Hepatocyte (in vitro differentiated cells): ENCODE measurements at places on chromosomes 5 and 9. TPM values are rescaled to one million over a fixed set of nuclear protein-coding genes. Genes with fewer than 3 reads are reported as not detected.

The GRM6 gene
- total RNA-seq, result not detected in 2 replicates

The C9 gene
- total RNA-seq, result 0.47 and 0.76 TPM in 2 replicates

The ANKRD31 gene
- total RNA-seq, result 0.47 and 0.60 TPM in 2 replicates

The TIFAB gene
- not detected in 2 replicates for total RNA-seq

The LYSMD3 gene
- 29.8 and 30.6 TPM in 2 replicates for total RNA-seq

The FOXI1 gene
- total RNA-seq, result not detected in 2 replicates

The SLC34A3 gene
- 1.8 and 2.7 TPM in 2 replicates for total RNA-seq

The TNFSF8 gene
- total RNA-seq, result not detected in 2 replicates

The FAM78A gene
- total RNA-seq, result 0.27 and 0.52 TPM in 2 replicates

The OR13C8 gene
- total RNA-seq, result not detected in 2 replicates

The PLPP6 gene
- total RNA-seq, result 28.1 and 32.1 TPM in 2 replicates

The GABRA6 gene
- not detected in 2 replicates for total RNA-seq

The DMRT3 gene
- total RNA-seq, result not detected in 2 replicates

DNA sequence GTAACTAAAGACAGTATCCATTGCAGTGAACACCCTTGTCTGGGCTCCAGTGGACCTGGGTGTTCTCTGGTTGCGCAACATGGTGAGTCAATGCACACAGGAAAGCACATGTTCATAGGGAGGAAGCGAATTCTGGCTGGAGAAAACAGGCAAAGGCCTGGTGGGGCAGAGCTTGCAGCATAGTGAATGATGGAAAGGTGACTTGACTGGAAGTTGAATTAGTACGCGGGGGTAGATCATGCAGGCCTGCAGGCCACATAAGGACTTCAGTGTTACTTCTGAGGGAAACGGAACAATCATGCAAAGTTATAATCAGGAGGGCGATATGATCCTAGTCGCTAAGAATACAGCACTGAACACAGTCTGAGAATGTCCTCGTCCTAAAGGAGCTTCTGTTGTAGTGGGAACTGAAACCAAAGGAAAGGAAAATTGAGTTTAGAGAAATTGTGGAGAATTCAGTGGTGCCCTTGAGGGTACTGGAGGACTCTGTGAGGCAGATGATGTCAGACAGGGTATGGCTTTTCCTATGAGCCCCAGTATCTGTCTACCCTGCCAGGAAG is 71.9 kb upstream of the RANBP3L start:
- DNase-seq, result peak; percentile 64

- no peak for DNase-seq
These were observed at the start of gene PCDHGA2 for GRCh38 chr5:141338538-141339306. Gene PCDHGA2, plus strand, starts transcription at chr5:141338760.

DNA sequence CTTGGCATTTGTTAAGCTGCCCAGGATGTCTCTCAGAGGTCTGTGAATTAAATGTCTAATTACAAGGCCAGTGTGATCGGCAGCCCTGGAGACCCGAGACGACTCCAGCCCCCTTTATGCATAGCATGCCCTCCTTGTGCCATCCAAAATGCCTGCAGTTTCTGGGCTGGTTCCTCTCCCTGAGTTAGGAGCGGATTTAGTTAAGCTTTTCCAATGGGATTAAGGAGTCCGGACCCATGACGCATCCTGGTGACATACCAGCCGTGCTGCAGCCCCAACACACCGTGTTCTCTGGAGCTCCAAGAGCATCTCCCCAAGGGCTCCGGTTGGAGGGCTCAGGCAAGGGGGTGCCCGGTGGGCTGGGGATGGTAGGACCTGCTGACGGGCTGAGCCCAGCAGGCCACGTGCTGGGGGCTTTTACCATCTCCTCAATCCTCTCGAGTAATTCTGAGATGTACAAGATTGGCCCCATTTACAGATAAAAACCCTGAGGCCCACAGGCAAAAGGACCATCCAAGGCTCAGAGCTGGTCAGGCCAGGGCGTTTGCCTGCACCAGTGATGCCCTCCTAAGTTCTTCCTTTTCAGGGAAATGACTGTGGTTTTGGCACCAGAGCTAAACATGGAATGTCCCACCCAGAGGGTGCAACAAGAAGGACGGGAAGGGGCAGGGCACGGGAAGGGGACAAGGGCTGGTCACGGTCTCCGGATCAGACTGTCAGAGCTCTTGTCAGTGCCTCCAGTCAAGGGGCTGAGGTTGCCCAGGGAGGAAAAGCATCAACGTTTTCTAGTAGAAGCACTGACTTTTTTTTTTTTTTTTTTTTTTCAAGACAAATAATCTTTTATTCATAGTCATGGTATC is 82.6 kb upstream of the PHYKPL start:
- DNase-seq, result no peak

GRCh38 chr9:34059281-34059680 is 10.6 kb upstream of the UBAP2 start:
- no peak for DNase-seq

- no peak for DNase-seq
These were observed 27.7 kb downstream of the CAMK4 start for GRCh38 chr5:111251921-111252320.

DNA sequence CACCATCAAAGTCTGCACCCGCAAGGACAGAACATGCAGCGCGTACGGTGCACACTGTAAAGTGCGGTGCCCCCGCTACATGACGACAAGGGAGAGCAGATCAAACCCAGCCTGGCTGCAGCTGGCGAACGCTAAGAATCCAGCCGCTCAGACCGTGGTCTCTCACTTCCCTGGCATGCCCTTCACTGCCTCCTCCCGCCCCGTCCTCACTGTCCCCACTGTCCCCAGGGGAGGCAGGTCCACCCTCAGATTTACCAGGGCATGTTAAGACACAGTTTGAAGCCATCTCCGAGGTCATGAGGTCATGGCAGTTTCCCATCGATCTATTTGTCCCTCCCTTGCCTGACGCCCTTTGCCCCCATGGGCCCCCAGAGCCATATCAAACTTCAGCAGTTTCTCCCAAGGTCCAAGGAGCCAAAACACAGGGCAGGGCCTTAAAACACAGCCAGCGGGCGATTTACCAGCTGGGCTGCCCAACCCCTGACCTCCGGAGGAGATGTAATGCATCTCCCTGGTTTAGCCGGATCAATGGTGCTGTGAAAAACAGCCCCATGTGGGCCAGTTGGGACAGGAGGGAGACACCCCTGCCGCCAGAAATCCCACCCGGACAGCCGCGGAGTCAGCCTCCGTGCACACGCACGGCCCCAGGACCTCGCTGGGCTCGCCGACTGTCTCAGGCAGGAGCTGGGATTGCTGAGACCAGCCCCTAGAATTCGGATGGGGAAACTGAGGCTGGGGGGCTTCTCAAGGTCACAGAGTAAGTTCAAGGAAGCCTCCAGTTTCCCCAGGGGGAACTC is 52.3 kb upstream of the FUBP3 start:
- no peak for DNase-seq

- DNase-seq, result no peak
These were observed 86.8 kb upstream of the OR13F1 start for GRCh38 chr9:104417296-104417695.

- no peak for DNase-seq
These were observed 98.8 kb upstream of the ADRA1B start for GRCh38 chr5:159817262-159818029.

- no peak for DNase-seq
These were observed 687.0 kb upstream of the FTMT start for GRCh38 chr5:121164632-121165031.

GRCh38 chr9:20746967-20747366 is 62.9 kb downstream of the FOCAD start:
- DNase-seq, result no peak

DNA sequence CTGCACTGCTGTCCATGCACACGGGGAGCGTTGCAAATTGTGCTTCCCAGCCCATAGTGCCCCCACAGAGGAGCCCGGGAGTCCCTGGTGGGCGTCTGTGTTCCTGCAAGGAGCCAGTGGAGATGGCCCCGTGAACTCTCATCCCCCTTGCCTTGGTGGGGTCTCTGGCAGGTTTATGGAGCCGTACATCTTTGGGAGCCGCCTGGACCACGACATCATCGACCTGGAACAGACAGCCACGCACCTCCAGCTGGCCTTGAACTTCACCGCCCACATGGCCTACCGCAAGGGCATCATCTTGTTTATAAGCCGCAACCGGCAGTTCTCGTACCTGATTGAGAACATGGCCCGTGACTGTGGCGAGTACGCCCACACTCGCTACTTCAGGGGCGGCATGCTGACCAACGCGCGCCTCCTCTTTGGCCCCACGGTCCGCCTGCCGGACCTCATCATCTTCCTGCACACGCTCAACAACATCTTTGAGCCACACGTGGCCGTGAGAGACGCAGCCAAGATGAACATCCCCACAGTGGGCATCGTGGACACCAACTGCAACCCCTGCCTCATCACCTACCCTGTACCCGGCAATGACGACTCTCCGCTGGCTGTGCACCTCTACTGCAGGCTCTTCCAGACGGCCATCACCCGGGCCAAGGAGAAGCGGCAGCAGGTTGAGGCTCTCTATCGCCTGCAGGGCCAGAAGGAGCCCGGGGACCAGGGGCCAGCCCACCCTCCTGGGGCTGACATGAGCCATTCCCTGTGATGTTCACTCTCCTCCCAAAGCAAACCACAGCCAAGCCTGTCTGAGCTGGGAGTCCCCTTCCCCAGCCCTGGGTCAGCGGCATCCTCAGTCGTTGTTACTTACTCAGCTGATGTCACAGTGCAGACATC is 3.1 kb downstream of the MRPS2 start:
- DNase-seq, result no peak

DNA sequence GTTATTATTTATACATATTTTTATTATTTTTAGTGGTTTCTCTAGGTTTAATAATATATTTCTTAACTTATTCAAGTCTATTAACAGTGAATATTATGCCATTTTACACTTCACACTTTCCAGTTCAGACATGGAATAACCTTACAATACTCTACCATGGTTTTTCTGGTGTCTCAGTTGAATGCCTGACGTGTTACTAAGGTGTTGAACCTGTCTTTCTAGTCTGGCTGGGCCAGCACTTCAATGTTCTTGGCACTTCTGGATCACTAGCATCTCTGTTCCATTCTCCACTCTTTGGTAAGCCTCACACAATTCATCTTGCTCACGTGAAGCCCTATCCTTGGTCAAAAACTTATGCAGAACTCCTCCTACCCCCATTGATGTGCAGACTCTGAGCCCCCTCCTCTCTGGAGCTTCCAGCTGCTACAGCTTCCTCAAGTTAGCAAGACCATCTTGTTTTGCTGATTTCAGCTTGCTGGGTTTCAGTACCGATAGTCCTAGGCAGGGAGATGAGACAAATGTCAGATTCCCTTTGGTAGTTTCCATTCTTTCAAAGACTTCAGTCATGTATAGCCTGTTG is 243.1 kb downstream of the FBXO4 start:
- DNase-seq, result no peak

- DNase-seq, result no peak
These were observed 46.4 kb upstream of the CPEB4 start for GRCh38 chr5:173841710-173842109.

DNA sequence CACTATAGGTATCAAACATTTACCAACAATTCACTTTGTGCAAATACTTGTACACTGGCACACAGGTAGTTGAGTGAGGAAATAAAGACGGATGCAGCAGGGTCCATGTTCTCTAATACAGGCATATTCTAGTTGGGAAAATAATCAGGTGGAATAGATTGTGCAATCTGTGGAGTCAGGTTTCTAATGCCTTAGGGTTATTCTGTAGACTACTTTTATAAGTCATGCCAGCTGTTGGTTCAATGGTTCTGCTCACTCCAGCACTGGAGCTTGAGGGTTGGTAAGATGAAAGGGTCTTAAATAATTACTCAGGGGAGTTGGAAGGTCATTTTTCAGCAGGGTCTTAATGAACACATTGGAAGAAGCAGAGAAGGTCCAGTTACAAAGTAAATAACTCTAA is 690.3 kb upstream of the DMAC1 start:
- DNase-seq, result no peak

DNA sequence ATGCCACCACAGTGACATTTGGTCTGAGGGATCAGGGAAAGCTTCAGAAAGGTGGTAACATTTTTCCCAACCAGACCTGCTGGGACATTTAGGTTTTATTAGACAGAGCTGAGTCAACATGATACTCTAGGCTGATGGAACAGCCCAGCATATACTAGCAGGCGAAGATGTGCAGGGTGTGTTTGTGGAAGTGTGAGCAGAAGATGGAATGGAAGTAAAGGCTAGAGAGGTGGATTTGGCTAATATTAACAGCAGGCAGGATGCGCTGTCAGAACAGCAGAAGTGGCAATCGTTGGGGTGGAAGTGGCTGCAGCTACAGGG is 340.6 kb downstream of the ASTN2 start:
- DNase-seq, result no peak

DNA sequence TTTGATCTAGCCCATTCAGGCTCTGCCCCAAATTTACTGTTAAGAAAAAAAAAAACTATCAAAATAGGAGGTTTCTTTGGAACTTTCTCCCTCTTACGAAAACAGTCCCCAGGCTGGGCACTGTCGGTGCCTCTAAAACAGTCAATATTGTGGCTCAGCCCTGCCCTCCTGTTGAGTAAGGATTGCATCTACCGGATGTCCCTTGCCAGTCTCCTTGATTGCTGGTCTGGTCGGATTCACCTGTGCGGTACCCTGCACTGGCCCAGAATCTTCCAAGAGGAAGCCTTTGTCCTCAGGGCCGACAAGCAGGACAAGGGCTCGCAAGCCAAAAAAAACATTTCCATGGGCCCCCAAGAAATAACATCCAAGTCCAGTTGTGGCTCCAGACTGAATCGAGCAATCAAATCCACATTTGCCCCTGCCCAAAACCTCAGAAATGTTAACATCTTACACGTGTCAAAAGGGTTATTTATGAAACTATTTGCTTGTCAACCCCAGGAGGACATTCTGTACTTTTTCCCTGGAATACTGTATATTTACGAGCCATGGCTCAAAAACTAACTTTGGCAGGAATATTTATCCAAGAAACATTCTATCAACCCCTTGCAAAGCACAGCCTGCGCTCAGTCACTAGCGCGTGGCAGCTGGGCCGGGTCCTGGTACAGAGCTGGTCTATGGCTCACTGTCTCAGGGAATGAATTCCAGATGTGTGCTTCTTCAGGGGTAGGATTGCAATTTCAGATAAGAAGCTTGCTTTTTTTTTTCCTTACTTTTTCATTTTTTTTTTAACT is 129.2 kb upstream of the ADRA1B start:
- peak; percentile 49 for DNase-seq

- no peak for DNase-seq
These were observed 73.2 kb downstream of the MRPL36 start for GRCh38 chr5:1726469-1726865.

DNA sequence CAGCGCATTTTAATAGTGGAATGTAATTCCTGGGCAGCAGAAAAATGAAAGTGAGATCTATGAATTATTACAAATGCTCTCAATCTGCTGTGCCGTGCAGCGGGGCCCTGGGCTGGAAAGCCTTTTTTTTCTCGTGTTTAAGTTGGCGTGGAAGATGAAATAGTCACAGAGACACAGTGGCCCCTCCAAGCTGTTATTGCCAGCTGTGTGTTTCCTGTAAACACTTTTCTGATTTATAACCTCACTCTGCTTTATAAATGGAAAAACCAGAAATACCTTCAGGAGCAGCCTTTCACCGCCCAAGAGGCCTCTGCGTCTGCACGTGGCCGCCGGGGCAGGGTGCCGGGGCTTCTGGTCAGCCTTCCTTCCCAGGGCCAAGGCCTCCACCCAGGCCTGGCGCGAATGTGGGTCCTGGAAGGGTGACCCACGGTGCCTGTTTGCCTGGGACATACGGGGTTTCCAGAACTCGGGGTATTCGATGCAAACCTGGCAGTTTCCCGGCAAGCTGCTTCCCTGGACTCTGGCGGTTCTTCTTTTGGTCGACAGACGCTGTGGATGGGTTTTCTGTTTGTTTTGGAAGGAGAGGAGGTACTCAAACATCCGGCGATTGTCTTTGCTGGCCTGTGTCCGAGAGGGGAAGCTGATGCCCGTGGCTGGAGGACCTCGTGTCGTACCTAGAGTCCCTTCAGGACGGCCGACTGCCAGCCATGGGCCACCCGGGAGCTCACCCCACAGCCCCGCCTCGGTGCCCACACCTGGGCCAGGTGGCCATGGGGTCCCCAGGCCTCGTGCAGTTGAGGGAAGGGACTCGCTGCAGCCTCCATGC is 256.7 kb downstream of the PARP8 start:
- DNase-seq, result no peak
